ENCODE measurements at places on chromosomes 7 and 10.

- no peak for DNase-seq
Measured at GRCh38 chr7:107594961-107595737, 15.1 kb downstream of the BCAP29 start.

- peak; percentile 97 for DNase-seq
Measured at GRCh38 chr10:86668297-86669165, at the start of gene LDB3. Gene LDB3 (plus strand): TSS chr10:86668511. CDS start chr10:86668692, 181 bp downstream.

DNA sequence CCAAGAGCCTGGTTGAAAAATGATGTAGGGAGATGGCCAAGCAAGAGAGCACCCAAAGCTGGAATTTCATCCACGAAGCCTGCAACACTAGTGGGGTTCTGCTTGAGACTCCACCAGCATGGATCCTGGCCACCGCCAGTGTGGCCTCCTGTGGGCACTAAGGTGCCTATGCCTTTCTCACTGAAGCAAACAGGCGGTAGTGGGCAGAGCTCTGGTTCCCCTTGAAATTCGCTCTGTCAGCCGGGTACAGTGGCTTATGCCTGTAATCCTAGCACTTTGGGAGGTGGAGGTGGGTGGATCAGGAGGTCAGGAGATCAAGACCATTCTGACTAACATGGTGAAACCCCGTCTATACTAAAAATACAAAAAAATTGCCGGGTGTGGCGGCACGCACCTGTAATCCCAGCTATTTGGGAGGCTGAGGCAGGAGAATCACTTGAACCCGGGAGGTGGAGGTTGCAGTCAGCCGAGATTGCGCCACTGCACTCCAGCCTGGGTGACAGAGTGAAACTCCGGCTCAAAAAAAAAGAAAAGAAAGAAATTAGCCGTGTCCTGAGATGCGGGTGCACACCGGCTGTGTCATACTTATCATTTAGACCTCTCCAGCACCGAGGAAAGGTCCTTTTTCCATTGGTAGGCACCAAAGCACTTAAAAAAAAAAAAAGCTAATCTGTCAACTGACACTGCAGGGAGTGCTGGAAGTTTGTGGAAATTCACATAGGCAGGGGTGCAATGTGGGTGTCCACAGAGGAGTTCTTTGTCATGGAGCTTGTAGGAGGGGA lies 28.3 kb downstream of the CCM2 start:
- DNase-seq: no peak

- DNase-seq: no peak
Measured at GRCh38 chr7:145265180-145265579, 429.3 kb upstream of the TPK1 start.

GRCh38 chr7:159370-160270 lies 32.8 kb upstream of the FAM20C start:
- no peak for DNase-seq

DNA sequence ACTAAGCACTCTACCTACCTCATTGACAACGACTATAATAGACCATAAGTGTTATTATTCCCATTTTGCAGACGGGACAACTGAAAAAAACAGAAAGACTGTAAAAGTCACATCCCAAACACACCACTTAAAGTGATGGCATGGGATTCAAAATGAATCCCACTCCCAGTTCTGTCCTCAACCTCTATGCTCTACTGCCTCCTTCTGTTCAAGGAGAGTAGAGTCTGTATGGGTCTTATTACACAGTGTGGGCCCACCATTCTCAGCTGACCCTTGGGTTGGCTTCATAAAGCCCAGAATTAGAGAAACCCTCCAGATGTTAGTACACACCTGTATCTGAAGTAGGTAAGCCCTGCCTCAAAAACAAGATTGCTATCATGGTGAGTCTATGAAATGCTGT lies 102.2 kb downstream of the GRM8 start:
- no peak for DNase-seq

Data from gastrocnemius medialis (tissue), 4 donors.